ENCODE measurements at places on chromosomes 11 and 22.
A peak's percentile ranks its signal among the peaks of the same experiment; 100 is the strongest.

DNA sequence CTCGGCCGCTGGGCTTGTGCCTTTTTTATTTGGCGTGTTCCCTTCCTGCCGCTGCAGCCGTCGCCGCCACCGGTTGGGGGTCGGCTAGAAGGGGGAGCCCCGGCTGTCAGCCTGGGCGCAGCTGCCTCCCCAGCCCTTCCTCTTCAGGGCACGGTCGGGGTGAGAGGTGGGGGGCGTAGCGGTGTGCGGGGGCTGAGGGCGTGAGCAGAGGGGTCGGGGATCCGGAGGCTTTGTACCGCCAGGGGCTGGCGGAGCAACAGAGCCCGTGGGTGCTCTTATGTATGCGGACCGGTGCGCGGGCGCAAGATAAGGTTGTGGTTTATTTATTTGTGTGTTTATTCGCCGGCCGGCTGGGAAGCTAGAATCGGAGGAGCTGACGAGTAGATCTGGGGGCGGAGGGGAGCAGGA is 477 bp downstream of the ZBTB16 start:
- no peak for DNase-seq

DNA sequence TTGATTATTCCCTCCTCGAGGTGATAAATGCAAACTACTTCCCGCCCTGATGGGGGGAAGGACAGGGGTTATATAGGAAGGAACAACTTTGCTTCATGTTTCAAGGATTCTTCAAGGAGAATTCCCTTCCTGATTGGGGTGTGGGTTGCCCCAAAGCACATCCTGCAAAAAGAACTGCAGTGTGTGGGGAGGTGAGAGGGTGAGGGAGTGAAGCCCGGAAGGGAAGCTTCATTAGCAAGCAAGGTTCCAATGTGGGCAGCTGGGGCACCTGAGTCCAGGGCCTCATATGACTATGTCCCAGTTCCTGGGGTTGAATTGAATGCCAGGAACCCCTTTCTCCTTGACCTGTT is 326.0 kb downstream of the MN1 start:
- DNase-seq: no peak

GRCh38 chr11:114102993-114103896 is 43.7 kb downstream of the ZBTB16 start:
- no peak for DNase-seq

GRCh38 chr22:21661991-21662390 is 3.8 kb upstream of the PPIL2 start:
- peak; percentile 11 for DNase-seq

DNA sequence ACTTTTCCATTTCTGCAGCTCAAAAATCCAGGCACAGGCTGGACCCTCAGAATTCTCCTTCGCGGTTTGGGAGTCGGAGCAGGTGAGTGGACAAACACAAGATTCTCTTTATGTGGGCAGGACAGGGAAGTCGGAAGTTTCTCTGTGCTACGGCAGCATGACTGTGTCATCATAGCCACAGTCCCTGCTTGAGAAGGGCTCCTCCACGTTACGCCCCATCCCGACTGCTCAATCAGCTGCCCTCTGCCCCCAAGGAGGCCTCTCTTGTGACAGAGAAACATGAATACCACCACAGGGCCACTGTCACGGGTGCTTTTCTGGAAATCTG is 89.0 kb upstream of the SHISAL1 start:
- DNase-seq: no peak

GRCh38 chr22:36728505-36728904 is 25.0 kb upstream of the CACNG2 start:
- no peak for DNase-seq

DNA sequence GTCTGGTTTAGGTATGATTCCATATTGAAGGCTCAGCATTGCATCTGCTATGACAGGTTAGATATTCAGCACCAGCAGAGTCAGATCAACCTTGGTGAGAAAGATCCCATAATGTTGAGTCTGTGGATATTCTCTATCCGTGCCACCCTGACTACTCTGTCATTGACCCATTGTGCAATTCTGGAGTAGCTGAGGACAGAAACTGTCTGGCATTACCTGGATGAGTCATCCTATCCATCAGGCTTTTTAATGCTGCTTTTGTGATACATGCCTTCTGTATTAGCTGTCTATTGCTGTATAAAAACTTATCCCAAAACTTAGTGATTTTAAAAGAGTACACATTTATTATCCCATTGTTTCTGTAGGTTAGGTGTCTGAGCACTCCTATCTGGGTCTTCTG is 189.1 kb upstream of the FAT3 start:
- no peak for DNase-seq

GRCh38 chr11:106789406-106789805 is 228.9 kb downstream of the GUCY1A2 start:
- no peak for DNase-seq

- no peak for DNase-seq
These were observed 378.6 kb upstream of the FAT3 start for GRCh38 chr11:91846002-91846401.

DNA sequence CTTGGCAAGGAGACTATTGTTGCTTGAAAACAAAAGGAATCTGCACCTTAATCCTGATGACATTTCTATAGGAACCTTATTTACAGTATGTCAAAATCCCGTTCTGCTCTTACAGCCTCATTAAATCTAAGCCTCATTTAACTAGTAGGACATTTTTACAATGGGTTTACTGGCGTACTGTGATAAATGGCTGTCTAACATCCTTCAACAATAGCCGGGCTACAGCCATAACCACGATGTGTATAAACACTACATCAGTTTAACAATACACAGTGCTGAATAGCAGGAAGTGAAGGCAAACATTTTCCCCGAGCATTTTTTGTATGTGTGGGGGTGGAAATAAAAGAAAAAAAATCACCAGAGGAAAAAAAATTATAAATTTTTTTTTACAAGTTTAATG is 131.2 kb downstream of the ARL14EP start:
- DNase-seq: no peak

GRCh38 chr11:11520231-11521015 is 101.4 kb downstream of the GALNT18 start:
- DNase-seq: no peak

DNA sequence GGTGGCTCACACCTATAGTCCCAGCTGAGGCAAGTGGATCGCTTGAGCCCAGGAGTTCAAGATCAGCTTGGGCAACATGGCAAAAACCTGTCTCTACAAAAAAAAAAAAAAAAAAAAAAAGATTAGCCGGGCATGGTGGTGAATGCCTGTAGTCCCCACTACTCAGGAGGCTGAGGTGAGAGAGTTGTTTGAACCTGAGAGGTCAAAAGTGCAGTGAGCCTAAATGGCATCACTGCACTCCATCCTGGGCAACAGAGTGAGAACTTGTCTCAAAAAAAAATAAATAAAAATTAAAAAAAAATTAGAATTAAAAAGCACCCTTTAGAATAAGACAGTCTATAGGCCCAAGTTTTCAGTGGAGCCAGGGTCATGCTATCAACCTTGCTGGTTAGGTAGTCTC is 95.5 kb downstream of the PDHX start:
- DNase-seq: no peak

DNA sequence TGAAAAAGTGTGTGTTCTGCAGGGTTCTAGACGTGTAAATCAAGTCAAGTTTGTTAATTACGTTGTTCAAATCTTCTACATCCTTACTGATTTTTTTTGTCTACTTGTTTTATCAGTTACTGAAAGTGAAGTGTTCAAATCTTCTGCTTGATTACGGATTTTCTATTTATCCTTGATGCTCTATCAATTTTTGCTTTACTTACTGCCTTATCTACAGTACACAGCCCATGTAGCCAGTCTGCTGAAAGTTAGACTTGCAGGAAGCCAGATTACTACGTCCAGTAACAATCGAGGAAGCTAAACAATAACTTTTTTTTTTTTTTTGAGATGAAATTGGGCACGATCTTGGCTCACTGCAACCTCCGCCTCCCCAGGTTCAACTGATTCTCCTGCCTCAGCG is 15.6 kb upstream of the C11orf24 start:
- DNase-seq: no peak

- DNase-seq: no peak
These were observed 86.7 kb downstream of the ARHGAP8 start for GRCh38 chr22:44839061-44839460.

DNA sequence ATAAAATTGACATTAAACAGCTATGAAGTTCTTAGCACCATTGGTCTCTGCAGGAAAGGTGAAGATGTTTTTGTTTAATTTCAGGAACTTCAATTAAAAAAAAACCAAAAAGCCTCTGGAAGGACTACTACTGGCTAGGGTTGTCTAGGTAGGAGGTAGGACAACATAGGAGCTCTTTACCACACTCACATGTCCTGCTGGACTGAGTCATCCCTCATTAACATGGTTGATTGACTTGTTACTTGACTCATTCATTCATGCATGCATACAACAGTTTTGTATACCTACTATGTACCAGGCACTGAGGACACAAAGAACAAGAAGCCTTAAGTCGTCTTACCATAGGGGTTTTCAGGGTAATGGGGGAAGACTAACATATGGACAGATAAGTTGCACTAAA is 216.9 kb upstream of the ARHGAP20 start:
- no peak for DNase-seq

DNA sequence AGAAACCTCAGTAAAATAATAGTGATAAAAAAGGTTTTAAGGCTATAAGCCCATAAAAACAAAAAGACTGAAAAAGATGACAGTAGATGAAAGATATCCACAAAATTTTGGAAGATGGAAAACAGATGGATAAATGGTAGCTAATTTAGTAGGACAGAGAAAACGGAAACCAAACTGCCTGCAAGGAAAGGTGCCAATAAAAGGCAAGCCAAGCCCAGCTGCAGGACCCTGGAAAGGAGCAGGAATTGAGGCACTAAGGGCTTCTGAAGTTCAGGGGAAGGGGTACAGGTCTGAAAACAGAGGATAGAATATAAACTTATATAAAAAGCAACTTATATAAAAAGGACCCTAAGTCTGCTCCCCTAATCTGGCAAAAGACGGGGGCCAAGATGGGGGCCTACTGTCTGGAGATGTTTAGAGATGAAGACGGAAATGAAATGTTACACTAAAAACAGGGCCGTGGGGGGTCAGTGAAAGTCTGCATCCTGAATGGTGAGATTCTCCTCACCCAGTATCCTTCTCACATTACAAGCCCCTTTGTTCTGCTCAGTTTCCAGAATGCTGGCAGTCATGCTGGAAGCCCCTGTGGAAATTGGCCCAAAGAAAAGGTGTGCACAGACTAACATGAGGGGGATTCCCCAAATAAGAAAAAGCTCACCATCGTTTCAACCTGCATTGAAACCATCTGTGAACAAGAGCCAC is 269.3 kb upstream of the PITPNB start:
- DNase-seq: no peak

DNA sequence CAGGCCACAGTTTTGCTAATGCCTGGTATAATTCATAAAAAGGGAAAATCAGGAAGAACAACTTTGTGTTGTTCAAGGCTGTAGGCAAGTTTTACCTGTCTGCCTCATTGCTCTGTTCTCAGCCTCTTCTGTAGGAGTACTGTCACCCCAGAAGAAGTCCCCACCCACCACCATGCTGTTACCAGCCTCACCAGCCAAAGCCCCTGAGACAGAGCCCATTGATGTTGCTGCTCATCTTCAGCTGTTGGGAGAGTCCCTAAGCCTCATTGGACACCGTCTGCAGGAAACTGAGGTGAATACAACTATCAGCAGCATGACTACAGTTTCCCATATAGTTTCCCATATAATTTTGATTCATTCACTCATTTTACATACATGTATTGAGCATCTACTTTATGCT is 11.6 kb upstream of the TOM1 start:
- DNase-seq: no peak

DNA sequence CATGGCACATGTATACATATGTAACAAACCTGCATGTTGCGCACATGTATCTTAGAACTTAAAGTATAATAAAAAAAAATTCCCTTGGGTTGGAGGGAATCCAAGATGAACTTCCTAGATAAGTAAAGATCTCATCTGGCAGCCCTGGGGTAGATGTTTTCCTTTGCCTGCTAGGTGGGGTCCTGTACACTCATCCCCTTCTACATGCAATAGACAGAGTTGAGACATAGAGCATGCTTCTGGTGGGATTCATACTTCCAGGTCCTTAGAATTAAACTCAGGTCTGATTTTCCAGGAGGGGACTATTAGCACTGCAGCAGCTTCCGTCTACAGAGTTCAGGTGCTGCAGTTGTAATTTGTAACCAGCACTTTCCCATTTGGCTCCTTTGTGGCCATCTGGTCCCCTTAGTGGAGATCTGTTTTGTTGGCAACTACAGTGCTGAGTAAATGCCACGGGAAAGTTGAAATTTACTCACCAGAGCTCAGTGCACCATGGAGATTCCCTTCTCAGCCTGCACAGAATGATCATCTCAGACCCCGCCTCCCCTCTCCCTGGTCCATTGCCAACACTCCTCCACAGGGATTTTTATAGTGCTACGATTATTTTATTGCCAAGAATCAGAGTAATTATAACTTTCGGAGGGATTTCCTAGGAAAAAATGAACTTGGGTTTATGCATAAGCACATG is 220.1 kb upstream of the E2F8 start:
- peak; percentile 37 for DNase-seq

DNA sequence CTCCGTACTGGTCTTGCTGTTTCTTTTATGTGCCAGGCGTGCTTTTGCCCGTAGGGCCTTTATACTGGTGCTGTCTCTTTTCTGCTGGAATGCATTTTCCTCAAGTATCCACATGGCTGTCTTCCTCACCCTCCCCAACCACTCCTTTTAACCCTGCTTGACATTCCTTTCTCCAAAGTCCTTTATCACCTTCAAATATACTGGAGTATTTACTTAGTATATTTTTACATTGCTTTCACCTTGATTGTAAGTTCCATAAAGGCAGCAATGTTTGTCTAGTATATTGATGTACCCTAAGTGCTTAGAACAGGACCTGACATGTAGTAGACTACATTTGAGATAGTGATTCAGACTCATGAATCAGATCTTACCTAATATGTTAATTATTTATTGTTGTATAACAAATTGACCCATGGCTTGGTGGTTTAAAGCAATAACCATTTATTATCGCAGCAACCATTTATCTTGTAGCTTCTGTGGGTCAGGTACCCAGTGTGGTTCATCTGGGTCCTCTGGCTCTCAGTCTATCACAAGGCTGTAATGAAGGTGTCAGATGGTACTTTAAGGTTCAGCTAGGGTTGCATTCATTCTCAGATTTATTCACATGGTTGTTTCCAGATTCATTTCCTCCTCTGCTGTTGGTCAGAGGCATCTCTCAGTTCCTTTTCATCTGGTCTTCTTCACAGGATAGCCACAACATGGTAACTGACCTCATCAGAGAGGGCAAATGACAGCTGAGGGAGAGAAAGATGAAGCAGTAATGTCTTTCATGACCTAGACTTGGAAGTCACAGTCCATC is 34.2 kb downstream of the DDX10 start:
- DNase-seq: no peak
